ENCODE measurements at places on chromosomes 16 and 17. TPM values are rescaled to one million over a fixed set of nuclear protein-coding genes. Genes with fewer than 3 reads are reported as not detected.

Gene SULT1A4
- 3.3 TPM for total RNA-seq

- DNase-seq = no peak
These were observed 412.1 kb downstream of the RBFOX1 start for GRCh38 chr16:7744546-7745264.

Gene PLXDC1
- 3.7 TPM for total RNA-seq

Gene TMEM106A
- 8.6 TPM for total RNA-seq

GRCh38 chr17:73228748-73229236, 32.9 kb downstream of the CPSF4L start:
- no peak for DNase-seq

GRCh38 chr17:76738468-76738850, 540 bp downstream of the MFSD11 start:
- DNase-seq = no peak

- DNase-seq = no peak
These were observed 60.6 kb downstream of the TNFRSF13B start for GRCh38 chr17:16911141-16911937.

Gene SOCS1
- total RNA-seq = 6.6 TPM

Gene PPP1R27
- not detected for total RNA-seq

All from progenitor cell of endocrine pancreas (in vitro differentiated cells).